Stimulated activated CD4-positive, alpha-beta T cell treated with anti-CD3 and anti-CD28 coated beads, Interleukin-4, amount 100 ng/mL, for 24 hours (primary cell): ENCODE measurements at places on chromosomes 12 and 14.

- no peak for DNase-seq
These were observed 45.5 kb downstream of the PPM1A start for GRCh38 chr14:60294411-60295069.

DNA sequence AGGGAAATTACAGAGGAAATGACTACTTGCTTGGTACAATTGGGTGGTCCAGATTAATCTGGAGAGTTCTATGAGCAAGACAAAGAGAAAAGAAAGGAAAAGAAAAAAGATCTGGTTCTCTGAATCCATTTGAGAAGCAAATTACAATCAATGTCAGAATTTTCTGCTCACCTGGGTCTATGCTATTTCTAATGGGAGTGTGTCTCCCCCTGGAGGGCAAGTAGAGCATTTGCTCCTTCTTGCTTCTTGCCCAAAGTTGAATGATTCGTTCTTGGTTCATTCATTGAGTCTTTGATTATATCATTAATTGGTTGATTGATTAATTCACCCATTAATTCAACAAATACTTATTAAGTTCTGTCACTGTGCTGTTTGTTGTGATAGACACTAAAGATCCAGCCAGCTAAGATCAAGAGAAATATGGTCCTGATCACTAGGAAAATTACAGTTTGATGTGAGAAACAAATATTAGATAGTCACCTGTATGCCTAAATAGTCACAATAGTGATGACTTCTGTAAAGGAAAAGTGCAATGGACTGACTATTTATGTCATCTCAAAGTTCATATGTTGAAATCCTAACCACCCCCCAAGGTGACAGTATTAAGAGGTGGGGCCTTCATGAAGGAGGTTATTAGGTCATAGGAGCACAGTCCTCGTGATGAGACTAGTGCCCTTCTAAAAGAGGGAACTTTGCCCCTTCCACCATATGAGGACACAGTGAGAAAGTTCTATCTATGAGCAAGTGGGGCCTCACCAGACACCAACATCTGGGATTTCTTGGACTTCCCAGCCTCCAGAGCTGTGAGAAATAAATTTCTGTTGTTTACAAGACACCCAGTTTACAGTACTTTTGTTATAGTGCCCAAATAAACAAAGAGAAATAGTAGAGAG, 8.0 kb upstream of the ASB8 start:
- peak; percentile 68 for DNase-seq

DNA sequence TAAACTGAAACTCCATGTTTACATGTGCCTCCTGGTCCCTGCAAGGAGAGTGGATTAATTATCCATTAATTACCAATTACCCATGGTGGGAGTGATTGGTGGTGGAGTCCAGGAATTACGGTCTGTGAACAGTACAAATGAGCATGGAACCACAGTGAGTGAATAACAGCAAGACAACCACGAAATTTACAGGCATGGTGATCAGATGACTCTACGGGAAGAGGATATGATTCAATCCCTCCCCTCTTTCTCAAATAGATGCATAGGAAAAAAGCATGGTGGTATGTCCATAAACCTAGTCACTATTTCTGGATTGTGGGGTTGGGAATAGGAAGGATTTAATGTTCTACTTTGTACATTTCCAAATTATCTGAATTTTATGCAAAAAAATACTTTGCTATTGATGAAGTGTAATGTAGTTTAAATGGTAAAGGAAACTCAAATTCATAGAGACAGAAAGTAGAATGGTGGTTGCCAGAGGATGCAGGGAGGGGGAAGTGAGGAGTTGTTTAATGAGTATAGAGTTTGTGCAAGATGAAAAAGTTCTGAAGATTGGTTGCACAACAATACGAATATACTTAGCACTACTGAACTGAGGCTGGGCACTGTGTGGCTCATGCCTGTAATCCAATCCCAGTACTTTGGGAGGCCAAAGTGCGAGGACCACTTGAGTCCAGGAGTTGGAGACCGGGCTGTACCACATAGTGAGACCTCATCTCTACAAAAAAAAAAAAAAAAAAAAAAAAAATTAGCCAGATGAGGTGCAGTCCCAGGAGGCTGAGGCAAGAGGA, 41.2 kb upstream of the C12orf75 start:
- no peak for DNase-seq

- DNase-seq, result no peak
These were observed 26.4 kb downstream of the SPIC start for GRCh38 chr12:101501410-101501995.

DNA sequence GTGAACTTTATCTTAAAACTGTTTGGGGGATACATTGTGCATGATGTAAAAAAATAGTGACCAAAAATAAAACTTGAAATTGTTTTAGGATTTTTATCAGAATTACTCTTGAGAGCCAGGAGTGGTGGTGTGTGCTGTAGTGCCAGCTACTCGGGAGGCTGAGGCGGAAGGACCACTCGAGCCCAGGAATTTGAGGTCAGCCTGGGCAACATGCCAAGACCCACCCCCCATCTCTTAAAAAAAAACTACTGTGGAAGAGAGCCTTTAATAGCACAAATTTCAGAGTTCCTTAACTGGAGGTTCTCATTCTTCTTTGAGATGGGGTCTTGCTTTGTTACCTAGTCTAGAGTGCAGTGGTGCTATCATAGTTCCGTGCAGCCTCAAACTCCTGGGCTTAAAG, 21.5 kb downstream of the CPSF2 start:
- DNase-seq, result no peak

- DNase-seq, result no peak
These were observed 153.2 kb upstream of the PRICKLE1 start for GRCh38 chr12:42742716-42743115.

DNA sequence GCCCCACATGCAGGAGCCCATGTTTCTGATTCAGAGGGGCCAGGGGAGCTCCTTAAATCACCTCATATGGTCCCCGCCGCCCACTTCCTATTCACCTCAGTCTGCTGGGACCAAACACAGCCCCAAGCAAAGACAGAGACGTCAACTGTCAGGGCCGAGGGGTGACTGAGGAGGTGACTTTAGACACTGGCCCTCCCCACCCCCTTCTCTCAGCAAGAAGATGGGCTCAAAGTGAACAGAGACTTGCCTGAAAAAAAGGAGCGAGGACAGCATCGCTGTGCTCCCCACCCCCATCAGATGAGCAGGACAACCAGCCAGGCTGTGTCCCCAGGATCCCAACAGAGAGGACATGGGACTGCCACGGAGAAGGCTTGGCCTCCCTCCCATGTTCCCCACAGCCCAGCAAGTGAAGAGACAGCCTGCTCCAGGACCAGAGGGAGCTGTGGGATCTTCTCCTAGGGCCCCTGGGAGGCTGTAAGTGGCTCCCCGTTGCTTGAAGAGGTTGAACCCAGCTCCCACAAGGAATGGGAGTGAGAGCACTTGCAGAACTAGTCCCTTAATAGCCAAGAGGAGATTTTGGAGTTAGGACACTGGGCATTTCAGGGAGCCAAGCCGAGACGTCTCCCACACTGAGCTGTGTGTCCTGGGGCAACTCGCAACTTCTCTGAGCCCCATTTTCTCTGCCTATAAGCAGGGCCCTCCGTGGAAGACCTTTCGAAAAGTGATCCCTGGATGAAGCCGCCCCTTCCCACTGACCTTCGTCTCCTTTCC, 1.3 kb upstream of the KRT79 start:
- DNase-seq, result no peak

DNA sequence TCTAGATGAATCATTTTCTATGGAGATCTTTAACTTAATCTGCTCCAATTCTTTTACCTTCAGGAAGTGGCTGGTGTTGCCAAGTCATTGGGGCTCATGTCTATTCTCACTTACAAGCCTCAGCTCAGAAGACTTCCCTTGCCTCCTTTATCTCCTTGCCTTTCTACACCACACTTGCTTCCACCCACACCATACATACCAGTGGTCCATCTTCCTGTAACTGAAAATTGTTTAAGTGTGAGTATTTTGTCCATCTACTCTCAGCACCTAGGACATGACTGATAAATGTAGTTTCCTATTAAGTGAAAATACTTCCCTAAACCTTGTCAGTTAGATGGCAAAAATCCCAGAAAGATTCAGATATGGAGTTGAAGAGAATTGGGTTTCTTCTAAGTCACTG, 199.7 kb upstream of the CPNE8 start:
- DNase-seq, result no peak

- DNase-seq, result peak; percentile 55
These were observed 21.6 kb downstream of the NCOR2 start for GRCh38 chr12:124545508-124546418.
